Activated naive CD8-positive, alpha-beta T cell treated with anti-CD3 and anti-CD28 coated beads, Interleukin-2, amount 10 ng/mL, durations not matched to agents 7 days and 5 days (primary cell): ENCODE measurements at places on chromosomes 12 and 14. TPM values are rescaled to one million over a fixed set of nuclear protein-coding genes. Genes with fewer than 3 reads are reported as not detected.

GRCh38 chr14:26526137-26526536 is 71.7 kb downstream of the NOVA1 start:
- no peaks in the 10 kb centered on the region for H3K36me3 ChIP-seq
- no peak overlapping the region for H3K4me3 ChIP-seq
- DNase-seq, result no peak
- H3K27me3 ChIP-seq, result no peaks in the 10 kb centered on the region

DNA sequence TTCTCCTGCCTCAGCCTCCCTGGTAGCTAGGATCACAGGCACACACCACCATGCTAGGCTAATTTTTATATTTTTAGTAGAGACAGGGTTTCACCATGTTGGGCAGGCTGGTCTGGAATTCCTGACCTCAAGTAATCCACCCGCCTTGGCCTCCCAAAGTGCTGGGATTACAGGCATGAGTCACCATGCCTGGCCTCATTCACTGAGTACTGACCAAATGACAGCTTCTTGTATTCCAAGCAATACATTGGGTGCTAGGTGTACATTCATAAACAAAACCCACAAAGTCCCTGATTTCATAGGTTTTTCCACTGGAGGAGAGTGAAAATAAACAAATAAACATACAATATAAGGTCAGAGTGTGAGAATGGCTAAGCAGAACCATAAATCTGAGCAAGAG is 136.3 kb downstream of the HELB start:
- no peak overlapping the region for H3K4me3 ChIP-seq
- H3K36me3 ChIP-seq, result no peaks in the 10 kb centered on the region
- H3K27ac ChIP-seq, result no peak overlapping the region

GRCh38 chr14:51628238-51628637 is 23.5 kb upstream of the FRMD6 start:
- H3K27me3 ChIP-seq, result peaks cover 12% of the 10 kb centered on the region
- no peak overlapping the region for H3K27ac ChIP-seq
- no peak for DNase-seq
- no peaks in the 10 kb centered on the region for H3K36me3 ChIP-seq
- peaks cover 7% of the 10 kb centered on the region for H3K4me1 ChIP-seq

DNA sequence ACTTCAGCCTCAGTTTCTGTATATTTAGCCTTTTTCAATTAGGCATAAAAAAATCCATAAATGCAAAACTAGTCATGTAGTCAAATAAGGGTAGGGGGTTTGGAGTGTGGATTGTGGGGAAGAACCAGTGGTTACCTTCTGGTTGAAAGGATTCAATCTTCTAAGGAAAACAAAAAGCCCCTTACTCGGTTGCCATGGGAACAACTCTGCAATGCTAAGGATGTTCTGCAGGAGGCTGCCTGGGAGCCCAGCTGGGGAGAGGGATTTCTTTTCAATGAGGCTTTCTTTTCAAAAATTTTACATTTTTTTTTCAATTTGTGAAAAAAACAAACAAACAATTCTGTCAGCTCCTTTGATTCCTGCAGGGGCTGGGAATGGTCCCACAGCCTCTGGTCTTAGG is 67.2 kb downstream of the SLC8A3 start:
- no peaks in the 10 kb centered on the region for H3K36me3 ChIP-seq
- H3K4me1 ChIP-seq, result no peaks in the 10 kb centered on the region
- no peak overlapping the region for H3K4me3 ChIP-seq
- no peak overlapping the region for H3K27ac ChIP-seq

- H3K27me3 ChIP-seq, result no peaks in the 10 kb centered on the region
- no peak overlapping the region for H3K27ac ChIP-seq
- H3K36me3 ChIP-seq, result peaks cover 7% of the 10 kb centered on the region
- H3K4me3 ChIP-seq, result no peak overlapping the region
Measured at GRCh38 chr14:68377459-68377858, 415.4 kb downstream of the ZFP36L1 start.

- H3K27ac ChIP-seq, result no peak overlapping the region
- H3K4me1 ChIP-seq, result no peaks in the 10 kb centered on the region
- H3K4me3 ChIP-seq, result no peak overlapping the region
- H3K36me3 ChIP-seq, result no peaks in the 10 kb centered on the region
- H3K27me3 ChIP-seq, result no peaks in the 10 kb centered on the region
Measured at GRCh38 chr14:79709573-79709972, 501.7 kb downstream of the DIO2 start.

DNA sequence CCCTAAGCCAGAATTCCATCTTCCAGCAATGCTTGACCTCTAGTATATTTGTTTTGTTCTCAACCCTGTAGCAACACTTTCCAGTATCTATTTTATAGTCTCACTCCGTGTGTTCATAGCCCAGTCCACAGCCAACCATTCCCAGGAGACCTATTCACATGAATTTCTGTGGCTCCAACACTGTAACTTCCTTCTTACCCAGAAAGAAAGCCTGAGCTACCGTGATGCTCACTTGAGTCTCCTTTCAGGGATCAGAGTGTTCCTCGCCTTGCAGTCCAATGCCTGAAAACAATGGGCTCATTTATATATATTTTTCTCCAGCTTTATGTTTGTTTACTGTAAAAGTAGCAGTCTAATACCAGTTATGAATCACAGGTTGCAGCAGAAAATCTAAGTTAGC is 645.0 kb upstream of the NOVA1 start:
- no peaks in the 10 kb centered on the region for H3K36me3 ChIP-seq
- H3K27me3 ChIP-seq, result no peaks in the 10 kb centered on the region
- H3K4me1 ChIP-seq, result no peaks in the 10 kb centered on the region
- H3K4me3 ChIP-seq, result no peak overlapping the region

GRCh38 chr12:109753959-109754358 is 40.3 kb downstream of the FAM222A start:
- H3K27me3 ChIP-seq, result peaks cover 17% of the 10 kb centered on the region
- no peaks in the 10 kb centered on the region for H3K36me3 ChIP-seq
- no peak overlapping the region for H3K4me3 ChIP-seq
- no peak overlapping the region for H3K27ac ChIP-seq
- H3K4me1 ChIP-seq, result no peaks in the 10 kb centered on the region

- no peak for DNase-seq
- H3K27ac ChIP-seq, result no peak overlapping the region
- H3K4me3 ChIP-seq, result no peak overlapping the region
- no peaks in the 10 kb centered on the region for H3K36me3 ChIP-seq
- peaks cover 15% of the 10 kb centered on the region for H3K27me3 ChIP-seq
Measured at GRCh38 chr12:3574986-3575385, 84.0 kb downstream of the PRMT8 start.

ARG2 gene
- 1.3 TPM for total RNA-seq

ADAMTS20 gene
- not detected for total RNA-seq

CAPZA3 gene
- total RNA-seq, result not detected

NINJ2 gene
- total RNA-seq, result 5.4 TPM

MYO1H gene
- total RNA-seq, result not detected

TAS2R20 gene
- 1.2 TPM for total RNA-seq
